ENCODE measurements at places on chromosomes 7 and 10.

- no peak for DNase-seq
Observed at GRCh38 chr7:74138334-74138867, 35.8 kb upstream of the EIF4H start.

- DNase-seq, result no peak
Observed at GRCh38 chr7:15440482-15440881, 121.3 kb downstream of the AGMO start.

DNA sequence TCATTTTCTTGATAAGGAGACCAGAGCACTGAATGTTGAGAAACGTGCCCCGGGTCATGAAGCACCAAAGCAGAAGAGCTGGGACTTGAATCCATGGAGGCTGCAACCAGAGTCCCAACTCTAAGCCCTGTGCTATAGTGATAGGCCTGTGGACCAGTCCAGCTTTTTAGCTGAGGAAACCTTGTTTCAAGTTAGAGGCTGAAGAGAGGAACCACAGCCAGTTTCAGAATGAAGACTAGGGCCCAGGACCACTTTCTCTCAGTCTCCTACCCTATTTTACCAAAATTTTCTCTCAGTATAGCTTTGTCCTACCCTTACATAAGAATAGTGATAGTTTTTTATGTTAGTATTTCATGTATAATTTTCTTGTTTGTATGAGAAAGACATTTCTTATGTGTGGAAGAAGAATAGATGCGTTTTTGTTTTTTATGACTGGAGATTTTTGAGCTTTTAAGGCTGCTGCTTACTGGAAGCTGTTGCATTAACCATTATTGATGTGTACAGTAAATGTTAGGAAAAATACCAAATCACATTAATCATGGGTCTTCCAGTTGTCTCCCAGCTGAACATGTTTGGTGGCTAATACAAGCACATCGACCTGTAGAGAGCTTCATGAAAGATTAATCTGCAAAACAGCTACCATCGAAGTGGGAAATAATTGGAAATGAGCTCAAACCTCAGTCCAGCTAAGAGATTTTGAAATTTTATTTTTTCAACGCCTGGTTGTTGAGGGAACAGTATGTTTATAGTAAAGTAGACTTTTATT, 45.0 kb upstream of the CSTF2T start:
- DNase-seq, result no peak

- DNase-seq, result no peak
Observed at GRCh38 chr10:124221356-124222317, 128.2 kb upstream of the CHST15 start.

DNA sequence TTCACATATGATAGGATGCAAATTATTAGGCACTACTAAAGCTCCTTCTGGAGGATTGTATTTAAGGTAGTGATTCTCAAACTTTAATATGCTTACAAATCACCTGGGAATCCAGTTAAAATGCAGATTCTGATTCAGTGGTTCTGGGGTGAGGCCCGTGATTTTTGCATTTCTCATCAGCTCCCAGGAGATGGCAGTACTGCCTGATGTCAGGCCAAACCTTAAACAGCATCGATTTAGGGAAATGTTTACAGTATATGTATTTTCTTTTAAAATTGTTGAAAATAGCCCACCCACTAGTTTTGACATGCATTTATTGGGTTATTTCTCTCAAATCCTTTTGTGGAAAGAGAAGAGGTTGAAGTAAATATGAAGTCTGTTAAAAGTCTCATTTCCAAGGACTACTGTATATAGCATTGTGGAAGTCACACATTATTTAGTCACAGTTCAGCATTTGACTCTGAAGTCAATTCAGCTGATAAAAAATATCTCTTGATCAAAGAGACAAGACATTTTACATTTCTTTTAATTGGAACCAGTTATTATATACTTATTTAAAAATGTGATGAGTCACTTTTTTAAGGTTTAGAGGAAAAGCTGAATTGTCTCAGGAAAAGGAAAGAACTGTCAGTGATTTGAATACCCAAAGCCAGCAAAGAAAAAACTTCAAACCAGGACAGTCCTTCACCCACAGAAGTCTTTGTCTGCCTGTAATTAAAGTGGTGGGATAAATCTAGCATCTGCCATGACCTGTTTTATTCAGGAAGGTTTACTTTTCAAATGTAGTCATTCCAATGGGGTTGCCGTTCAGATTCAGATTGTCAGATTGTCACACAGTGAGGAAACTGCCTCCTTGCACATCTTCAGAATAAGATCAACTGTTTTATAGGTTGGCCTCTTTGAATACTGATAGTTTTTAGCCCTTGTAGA, 21.1 kb upstream of the HBP1 start:
- DNase-seq, result no peak

- no peak for DNase-seq
Observed at GRCh38 chr10:103991393-103992128, 24.6 kb downstream of the SLK start.

DNA sequence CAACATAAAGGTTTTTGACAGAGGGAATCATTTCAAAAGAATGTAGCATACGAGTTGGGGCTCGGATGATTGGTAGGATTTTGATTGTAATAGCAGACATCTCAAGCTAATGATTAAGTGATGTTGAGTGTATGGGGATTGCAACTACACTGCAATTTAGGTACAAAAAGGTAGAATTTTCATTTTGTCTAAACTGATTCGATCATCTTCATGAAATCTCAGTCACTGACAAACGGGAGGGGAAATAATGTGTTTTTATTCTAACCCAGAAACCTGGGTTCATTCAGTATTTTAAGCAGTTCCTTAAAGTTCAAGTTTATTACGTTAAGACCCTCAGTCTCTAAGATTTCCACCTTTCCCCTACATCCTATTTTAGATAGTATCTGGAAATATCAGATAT, 3.9 kb upstream of the PHYHIPL start:
- no peak for DNase-seq

DNA sequence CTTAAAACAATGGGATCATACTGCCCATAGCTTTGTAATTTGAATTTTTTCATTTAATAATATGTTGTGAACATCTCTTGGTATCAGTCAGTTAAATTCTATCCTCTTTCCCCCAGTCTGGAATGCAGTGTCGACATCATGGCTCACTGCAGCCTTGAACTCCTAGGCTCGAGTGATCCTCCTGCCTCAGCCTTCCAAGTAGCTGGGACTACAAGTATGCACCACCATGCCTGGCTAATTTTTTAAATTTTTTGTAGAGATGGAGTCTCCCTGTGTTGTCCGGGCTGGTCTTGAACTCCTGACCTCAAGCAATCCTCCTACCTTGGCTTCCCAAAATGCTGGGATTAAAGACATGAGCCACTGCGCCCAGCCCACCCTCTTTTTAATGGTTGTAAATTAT, 34.6 kb downstream of the MPLKIP start:
- no peak for DNase-seq

DNA sequence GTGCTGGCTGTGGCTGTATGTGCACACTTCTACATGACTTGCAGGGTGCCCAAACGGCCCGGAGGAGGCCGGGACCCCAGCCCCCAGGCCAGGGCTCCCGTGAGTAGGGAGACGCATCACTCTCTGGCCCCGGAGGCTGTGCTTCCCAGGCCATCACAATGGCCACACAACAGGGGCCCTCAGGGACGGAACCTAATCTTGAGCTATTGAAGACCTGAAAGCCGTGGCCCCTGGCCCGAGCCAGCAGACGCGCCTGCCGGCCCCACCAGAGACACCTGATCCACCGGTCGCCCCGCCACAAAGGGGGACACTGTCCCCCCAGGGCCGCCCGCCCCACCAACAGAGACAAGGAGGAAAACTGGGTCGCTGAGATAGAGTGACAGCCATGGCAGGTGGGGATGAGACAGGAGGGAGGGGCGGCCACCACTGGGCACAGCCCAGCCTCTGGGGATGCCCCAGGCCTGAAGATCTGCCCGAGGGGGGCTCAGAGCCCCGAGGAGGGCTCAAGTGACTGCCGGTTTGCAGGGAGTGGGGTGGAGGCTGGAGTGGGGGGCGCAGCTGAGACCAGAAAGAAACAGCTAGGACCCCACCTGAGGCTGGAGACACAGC, 10.2 kb upstream of the LFNG start:
- DNase-seq, result no peak

- no peak for DNase-seq
Observed at GRCh38 chr7:42426163-42426562, 189.2 kb upstream of the GLI3 start.

GRCh38 chr10:14548474-14548873, 217.8 kb upstream of the FRMD4A start:
- no peak for DNase-seq

DNA sequence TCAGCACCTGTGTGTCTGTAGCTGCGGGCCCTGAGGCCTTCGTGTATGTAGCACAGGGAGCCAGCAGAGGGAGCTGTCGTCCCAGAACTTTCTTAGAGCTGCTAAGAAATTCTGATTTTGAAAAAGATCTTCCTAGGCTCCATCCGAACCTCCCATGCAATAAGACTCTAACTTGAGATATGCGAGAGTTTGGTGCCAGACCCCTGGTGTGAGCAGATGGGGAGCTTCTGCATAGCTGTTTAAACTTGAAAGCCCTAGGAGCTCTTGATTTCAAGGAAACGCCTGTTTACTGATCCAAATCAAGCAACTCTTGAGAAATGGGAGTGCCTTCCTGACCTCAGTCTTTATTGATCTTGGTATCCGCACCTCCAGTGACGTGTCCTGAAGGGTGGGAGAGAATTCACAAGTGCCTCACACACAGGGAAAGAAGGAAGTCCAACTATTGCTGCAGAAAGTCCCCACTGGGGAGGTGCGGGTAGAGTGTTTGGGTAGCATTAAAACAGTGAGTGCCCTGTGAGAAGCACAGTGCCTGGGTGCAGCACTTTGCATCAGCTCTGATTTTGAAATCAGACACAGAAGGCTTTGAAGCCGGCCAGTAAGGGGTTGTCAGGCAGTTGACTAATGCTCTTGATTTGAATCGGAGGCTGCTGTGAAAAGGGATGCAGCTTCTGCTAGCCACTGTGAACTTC, 66.4 kb upstream of the STRIP2 start:
- DNase-seq, result peak; percentile 39

DNA sequence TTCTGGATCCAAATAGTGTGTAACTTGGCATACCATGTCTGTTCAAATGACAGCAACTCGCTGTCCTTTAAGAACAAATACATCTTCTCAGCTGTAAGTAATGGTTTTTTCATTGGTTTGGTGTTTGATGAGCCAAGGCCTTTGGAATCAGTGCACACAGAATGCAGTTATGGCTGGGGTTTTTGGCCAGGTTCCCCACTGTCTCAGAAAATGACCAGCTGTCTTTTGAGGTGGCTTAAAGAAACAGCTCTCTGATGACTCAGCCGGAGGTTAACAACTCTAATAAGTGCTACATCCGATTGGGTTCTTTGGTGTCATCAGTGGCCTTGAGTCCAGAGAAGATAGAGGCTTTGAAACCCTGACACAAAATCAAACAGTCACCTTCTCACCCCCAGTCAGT, 688.4 kb downstream of the REEP3 start:
- DNase-seq, result peak; percentile 4

DNA sequence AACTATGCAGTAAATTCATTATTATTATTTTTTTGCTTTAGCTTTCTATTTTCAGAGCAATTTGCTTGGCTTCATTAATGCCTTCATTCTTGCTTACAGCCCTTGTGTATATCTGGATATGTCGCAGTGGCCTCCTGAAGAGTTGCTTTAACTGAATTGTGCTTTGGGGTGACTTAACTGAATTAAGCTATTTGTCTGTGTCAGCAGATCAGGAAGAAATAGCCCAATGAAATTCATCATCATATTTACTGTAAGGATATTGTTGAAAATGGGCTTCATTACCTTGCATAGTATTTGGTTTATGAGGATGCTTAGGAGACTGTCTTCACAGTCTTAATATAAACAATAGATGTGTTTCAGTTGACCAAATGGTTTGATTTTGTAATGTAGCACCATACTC, 59.7 kb upstream of the PIP4K2A start:
- no peak for DNase-seq

DNA sequence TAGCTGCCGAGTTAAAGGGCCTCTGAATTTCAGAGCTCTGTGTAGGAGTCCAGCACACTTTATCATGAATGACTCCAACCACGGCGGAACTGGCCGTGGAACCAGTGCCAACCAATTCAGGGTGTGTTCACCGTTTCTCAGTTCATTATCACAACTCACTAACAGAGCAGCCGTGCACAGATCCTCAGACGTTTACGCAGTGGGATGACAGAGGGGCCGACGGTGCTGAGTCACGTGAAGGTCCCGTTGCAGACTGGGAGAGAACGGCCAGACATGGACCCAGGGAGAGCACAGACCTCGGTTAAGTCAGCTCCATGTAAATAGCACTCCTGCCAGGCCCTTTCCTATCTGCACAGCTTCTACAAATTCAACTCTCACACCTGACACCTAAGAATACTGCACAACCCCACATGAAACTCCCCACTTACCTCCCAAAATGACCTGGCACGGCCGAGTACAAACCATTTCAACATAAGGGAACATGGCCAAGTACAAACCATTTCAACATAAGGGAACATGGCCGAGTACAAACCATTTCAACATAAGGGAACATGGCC, 95.5 kb downstream of the DIP2C start:
- DNase-seq, result no peak

- DNase-seq, result no peak
Observed at GRCh38 chr10:111872591-111872990, 311.0 kb downstream of the GPAM start.

GRCh38 chr10:70544431-70545340, 57.9 kb downstream of the PRF1 start:
- DNase-seq, result no peak

DNA sequence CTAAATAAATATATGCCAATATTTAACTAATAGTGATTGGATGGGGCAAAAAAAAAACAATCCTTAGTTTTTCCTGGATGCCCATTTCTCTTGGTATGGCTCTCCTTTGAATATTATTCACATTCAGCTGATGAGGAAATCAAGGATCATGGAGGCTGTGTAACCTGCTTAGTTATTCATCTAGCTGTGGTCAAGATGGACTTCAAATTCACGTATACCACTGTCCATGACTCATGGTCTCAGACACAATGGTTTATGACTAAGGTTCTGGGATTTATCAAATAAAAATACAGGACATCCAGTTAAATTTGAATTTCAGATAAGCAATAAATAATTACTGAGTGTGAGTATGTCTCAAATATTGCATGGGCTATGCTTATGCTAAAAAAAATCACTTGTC, 191.5 kb upstream of the CELF2 start:
- DNase-seq, result no peak

GRCh38 chr7:139526578-139527544, 3.4 kb downstream of the CLEC2L start:
- no peak for DNase-seq

GRCh38 chr10:63071145-63071544, 62.0 kb upstream of the NRBF2 start:
- DNase-seq, result no peak

- DNase-seq, result no peak
Observed at GRCh38 chr10:92450896-92451295, 123.0 kb downstream of the IDE start.

GRCh38 chr10:113801569-113801968, 50.1 kb downstream of the PLEKHS1 start:
- no peak for DNase-seq

DNA sequence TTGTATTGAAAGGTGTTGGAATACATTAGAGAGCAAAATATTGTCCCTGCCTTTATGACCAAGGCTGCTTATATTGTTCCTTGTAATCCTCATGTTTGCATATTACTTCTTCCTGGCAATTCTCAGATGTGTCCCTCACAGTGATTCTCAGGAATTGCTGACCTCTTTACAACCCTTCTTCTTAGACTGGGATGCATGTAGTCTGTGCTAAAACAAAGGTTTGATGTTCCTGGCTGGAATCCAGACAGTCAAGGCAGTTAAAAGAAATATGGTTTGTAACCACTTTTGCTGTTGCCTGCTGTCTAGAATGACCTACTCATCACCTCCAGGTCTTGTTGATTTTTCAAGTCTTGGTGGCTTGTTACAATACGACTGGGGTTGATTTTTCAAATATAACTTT, 367.6 kb downstream of the HGF start:
- no peak for DNase-seq

GRCh38 chr10:119933179-119933578, 40.6 kb downstream of the SEC23IP start:
- no peak for DNase-seq

All from cerebellar nuclear complex (tissue), 1 donor.